ENCODE measurements at places on chromosomes 2 and 18. TPM values are rescaled to one million over a fixed set of nuclear protein-coding genes. Genes with fewer than 3 reads are reported as not detected.

Gene IKZF2
- total RNA-seq: 8.0 TPM

Gene PLCL1
- 6.6 TPM for total RNA-seq

Gene GPR39
- total RNA-seq: 8.2 TPM

DNA sequence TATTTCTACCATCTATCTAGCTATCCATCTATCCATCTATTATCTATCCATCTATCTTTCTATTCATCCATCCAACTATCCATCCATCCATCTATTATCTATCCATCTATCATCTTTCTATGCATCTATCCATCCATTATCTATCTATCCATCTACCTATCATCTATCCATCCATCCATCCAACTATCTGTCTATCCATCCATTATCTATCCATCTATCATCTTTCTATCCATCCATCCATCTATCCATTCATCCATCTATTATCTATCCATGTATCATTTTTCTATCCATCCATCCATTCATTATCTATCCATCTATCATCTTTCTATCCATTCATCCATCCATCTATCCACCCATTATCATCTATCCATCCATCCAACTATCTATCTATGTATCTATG is 24.6 kb upstream of the ZNF407 start:
- DNase-seq: no peak
- H3K4me1 ChIP-seq: no peaks in the 10 kb centered on the region
- no peaks in the 10 kb centered on the region for H3K36me3 ChIP-seq
- H3K27ac ChIP-seq: no peak overlapping the region
- no peak overlapping the region for H3K4me3 ChIP-seq
- no peaks in the 10 kb centered on the region for H3K27me3 ChIP-seq

All from breast epithelium (tissue), 4 donors.